CD4-positive, alpha-beta T cell treated with Interleukin-17A for 1 hour (primary cell): ENCODE measurements at places on chromosomes 2 and 18.

- no peak for DNase-seq
Measured at GRCh38 chr2:37250869-37251740, 19.6 kb downstream of the NDUFAF7 start.

- DNase-seq: no peak
Measured at GRCh38 chr18:70634576-70635147, 345.8 kb downstream of the SOCS6 start.

DNA sequence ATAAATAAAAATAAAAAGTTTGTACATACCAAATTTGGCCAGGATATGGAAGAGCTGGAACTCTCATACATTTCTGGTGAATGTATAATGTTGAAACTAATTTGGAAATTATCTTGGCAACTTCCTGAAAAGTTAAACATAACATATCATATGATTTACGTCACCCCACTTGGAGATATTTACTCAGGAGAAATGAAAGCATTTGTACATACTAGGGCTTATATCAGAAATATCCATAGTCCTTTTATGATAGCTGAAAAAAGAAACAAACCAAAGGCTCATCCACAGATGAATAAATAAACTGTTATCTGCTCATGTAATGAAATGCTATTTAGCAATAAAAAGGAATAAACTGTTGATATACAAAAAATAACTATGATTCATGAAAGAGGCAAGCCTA, 318.2 kb upstream of the NRXN1 start:
- no peak for DNase-seq

DNA sequence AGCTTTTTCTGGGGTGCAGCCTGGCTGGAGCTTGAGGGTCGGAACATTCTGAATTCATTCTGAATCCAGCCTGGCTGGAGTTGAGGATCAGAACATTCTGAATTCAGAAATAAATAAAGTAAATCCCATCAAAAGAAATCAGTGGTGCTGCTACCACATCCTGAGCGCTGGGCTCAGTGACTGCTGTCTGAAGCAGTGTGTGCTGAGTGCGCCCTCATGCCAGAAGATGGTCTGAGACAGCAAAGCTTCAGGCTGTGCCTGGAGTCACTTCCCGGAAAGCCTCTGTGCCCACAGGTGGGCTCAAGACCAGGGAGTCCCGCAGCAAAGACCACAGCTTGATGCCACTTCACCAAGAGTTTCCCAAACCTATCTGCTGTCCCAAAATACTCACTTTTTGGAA, 187.9 kb downstream of the VAPA start:
- no peak for DNase-seq
